ENCODE measurements at places on chromosomes 2 and 18. TPM values are rescaled to one million over a fixed set of nuclear protein-coding genes. Genes with fewer than 3 reads are reported as not detected.

Gene MROH2A
- total RNA-seq = not detected

Gene PAIP2B
- 1.9 TPM for total RNA-seq

Gene COPS9
- total RNA-seq = 77.9 TPM

Gene MAL
- total RNA-seq = 339 TPM

Gene REG1B
- not detected for total RNA-seq

Data from activated CD4-positive, alpha-beta T cell treated with anti-CD3 and anti-CD28 coated beads, Interleukin-2, amount 10 ng/mL, durations not matched to agents 7 days and 5 days (primary cell).